Activated CD8-positive, alpha-beta memory T cell treated with anti-CD3 and anti-CD28 coated beads for 24 hours (primary cell): ENCODE measurements at places on chromosomes 11 and 22.
A peak's percentile ranks its signal among the peaks of the same experiment; 100 is the strongest.

- no peak for DNase-seq
Measured at GRCh38 chr11:125410091-125410490, 86.0 kb downstream of the FEZ1 start.

- no peak for DNase-seq
Measured at GRCh38 chr11:11229647-11230046, 123.4 kb downstream of the CSNK2A3 start.

GRCh38 chr11:95516786-95517185, 272.8 kb downstream of the FAM76B start:
- no peak for DNase-seq

- DNase-seq = peak; percentile 77
Measured at GRCh38 chr22:42169055-42169469, 38.5 kb upstream of the CYP2D6 start.

DNA sequence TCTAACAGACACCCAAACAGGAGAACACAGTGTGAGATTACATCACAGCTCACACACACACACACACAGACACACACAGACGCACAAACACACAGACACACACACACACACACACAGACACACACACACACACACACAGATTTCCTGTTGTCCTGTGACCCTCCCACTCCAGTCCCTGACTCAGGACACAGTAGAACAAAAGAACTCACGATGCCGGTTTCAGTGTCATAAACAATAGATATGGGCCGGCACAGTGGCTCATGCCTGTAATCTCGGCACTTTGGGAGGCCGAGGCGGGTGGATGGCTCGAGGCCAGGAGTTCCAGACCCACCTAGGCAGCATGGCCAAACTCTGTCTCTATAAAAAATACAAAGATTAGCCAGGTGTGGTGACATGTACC, 13.8 kb upstream of the KAT5 start:
- DNase-seq = no peak

GRCh38 chr11:86499723-86500129, 125.0 kb downstream of the CCDC81 start:
- no peak for DNase-seq

- DNase-seq = no peak
Measured at GRCh38 chr11:94673951-94674491, 94.1 kb upstream of the AMOTL1 start.

GRCh38 chr11:134558258-134558835, 146.3 kb upstream of the B3GAT1 start:
- peak; percentile 38 for DNase-seq

DNA sequence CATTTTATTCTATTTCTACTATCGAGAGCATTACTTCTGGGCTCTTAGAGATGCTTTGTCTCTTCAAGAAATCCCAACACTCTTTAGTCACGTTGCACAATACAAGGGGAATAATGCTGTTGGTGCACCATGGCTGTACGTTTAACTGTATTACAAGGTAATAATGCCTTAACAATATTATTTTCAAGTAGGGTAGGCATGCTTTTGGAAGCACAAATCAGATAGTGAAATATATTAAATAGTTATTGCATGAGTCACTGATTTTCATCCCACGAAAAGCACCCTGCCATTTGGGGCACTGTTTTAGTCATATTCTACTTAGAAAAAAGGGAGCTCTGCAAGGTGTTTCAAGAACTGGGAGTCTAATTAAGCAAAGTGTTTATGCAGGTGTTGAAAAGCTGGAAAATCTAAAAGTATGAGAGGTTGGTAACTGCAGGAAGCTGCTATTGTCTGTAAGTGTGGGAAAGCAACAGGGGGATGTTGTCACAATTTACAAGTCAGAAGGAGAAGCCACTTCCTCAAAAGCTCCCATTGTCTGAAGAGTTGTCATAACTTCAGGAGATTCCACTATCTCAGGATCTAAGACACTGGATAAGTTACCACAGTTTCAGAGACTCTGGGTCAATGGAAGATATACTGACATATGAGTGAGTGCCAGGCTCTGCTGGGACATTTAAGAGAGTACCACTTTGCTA, 218.2 kb downstream of the JRKL start:
- DNase-seq = no peak

DNA sequence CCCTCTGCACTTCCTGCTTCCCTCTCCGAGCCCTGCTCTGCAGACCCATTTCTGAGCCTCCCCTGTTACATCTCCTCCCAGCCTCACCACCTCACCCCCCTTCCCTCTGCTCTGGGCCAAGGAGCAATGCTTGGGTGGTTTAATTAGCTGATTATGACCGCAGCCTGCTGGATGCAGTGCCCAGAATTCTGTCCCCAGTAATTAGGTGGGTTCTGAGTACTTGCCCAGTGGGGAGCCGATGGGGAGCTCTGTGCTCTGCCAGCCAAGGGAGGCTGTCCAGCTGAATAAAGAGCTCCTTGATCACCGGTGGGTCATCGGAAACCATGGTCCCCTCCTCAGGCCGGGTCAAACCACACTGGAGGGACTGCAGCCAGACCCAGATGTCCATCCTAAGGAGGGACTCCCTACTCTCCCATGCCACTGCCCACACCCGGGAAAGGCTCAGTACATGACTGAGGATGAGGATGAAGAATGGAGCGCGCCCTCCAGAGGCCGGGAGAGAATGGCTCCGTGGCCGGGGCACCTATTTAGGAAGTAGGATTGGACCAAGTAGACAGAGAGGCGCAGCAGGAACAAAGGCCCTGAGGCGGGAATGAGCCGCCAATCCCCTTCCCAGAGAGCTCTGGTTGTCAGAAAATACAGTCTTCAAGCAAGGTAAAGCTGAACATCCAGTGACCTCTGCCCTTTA, 9.1 kb downstream of the ARRB1 start:
- DNase-seq = no peak

DNA sequence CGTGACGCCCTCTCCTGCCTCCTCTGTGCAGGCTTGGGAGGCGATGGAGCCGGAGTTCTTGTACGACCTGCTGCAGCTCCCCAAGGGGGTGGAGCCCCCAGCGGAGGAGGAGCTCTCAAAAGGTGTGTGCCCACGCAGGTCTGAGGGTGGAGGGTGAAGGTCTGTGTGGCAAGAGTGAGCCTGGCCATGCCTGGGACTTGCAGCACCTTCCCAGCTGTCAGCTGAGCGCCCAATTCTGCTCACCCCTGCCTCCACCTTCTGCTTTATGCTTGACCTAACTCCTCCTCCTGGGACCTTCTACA, 2.5 kb downstream of the PARVG start:
- DNase-seq = no peak

GRCh38 chr11:36314434-36314767, 18.3 kb downstream of the PRR5L start:
- no peak for DNase-seq

GRCh38 chr11:64206457-64207255, at the start of gene FERMT3:
Gene FERMT3, plus strand, starts transcription at chr11:64206721. Its CDS starts 644 bp downstream, at chr11:64207365.
- DNase-seq = peak; percentile 88

DNA sequence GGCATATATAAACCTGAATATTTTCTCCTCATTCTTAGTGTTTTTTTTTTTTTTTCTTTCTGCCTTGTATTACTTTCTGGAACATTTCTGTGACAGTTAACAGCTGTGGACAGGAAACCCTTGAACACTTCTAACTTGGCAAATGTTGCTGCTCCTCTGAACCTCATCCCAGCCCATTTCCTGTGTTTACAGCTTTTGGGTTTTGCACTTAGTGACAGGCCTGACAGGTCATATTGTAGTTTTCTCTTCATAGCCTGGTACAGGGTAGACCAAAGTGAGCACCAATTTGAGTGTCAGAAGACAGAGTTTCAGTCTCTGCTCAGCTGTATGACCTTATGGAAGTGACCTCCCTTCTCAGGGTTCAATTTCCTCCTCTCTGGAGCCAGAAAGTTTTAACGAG, 91.6 kb downstream of the STIM1 start:
- peak; percentile 64 for DNase-seq

DNA sequence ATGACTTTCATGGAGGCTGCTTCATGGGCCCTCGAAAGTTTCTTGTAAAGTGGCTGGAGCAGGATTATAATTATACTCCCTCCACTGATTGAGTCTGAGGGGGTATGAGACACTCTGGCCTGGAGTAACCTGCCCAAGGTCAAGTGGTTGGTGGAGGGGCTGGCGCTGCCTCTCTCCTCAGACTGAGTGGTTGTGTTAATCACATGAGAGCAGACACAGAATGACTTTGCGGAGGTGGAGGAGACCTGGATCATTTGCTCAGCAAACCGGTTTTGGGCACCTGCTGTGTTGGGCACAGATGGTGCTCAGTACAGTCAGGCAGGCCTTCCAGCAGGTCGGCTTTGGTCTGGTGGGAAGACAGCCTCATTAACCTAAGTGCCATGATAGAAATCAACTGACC, 11.8 kb downstream of the BCR start:
- no peak for DNase-seq

DNA sequence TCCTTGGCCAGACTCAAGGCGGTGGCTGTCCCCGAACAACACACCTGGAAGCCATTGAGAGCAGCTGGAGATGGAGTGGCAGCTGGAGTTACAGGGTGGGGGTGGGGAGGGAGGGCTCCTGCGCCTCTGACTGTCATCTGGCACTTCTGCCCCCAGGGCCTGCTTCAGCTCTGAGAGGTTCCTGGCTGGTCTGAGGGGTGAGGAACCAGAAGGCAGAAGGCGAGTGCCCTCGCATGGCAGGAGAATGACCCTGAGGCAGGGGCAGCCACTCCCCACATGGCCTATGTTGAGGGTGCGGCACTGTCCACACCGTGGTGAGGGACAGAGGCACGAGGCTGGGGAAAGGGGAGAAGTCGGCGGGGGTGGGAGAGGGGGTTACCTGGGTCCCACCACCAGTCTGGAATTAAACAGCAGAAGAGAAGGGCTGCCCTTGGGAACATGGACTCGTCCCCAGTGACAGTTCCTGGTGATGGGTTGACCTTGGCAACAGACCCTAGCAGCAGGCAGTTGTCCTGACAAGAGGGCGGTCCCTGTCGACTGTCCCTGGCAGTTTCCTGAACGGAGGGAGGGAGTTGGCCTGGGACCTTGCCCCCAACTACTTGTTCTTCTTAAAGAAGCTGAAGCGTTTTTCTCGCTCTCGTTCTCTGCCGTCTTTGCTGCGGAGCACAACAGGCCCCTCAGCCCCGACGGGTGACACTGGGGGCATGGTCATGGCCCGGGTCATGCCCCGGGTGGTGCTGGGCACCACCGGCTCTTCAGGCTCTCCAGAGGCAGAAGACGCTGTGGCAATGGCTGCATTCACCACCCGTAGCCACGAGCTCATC, 7.8 kb upstream of the RBM4B start:
- DNase-seq = no peak

GRCh38 chr11:105447936-105448702, 161.8 kb upstream of the GRIA4 start:
- no peak for DNase-seq

GRCh38 chr11:8221917-8222495, 41.7 kb downstream of the LMO1 start:
- DNase-seq = no peak

- no peak for DNase-seq
Measured at GRCh38 chr11:31926816-31927528, 115.8 kb upstream of the PAX6 start.

- no peak for DNase-seq
Measured at GRCh38 chr22:37610480-37611129, 2.0 kb downstream of the GGA1 start.

GRCh38 chr11:103807806-103808205, 228.6 kb upstream of the DDI1 start:
- DNase-seq = no peak

GRCh38 chr11:117819096-117820040, 5.2 kb downstream of the FXYD2 start:
- no peak for DNase-seq

GRCh38 chr11:61731952-61732675, 20.3 kb upstream of the MYRF start:
- no peak for DNase-seq

DNA sequence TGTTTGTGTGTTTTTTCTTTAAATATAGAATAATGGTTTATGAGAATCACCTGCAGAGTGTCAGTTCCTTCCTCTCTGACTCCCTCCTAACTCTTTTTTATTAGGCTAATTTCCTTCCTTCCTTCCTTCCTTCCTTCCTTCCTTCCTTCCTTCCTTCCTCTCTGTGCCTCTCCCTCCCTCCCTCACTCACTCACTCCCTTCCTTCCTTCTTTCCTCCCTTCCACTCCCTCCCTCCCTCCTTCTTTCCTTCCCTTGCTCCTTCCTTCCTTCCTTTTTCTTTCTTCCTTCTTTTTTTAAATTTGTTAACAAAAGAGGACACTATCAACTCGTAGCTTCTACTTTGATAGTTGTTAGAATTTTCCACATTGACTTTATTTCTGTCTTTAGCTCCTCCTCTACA, 152.3 kb upstream of the SEZ6L start:
- DNase-seq = no peak

DNA sequence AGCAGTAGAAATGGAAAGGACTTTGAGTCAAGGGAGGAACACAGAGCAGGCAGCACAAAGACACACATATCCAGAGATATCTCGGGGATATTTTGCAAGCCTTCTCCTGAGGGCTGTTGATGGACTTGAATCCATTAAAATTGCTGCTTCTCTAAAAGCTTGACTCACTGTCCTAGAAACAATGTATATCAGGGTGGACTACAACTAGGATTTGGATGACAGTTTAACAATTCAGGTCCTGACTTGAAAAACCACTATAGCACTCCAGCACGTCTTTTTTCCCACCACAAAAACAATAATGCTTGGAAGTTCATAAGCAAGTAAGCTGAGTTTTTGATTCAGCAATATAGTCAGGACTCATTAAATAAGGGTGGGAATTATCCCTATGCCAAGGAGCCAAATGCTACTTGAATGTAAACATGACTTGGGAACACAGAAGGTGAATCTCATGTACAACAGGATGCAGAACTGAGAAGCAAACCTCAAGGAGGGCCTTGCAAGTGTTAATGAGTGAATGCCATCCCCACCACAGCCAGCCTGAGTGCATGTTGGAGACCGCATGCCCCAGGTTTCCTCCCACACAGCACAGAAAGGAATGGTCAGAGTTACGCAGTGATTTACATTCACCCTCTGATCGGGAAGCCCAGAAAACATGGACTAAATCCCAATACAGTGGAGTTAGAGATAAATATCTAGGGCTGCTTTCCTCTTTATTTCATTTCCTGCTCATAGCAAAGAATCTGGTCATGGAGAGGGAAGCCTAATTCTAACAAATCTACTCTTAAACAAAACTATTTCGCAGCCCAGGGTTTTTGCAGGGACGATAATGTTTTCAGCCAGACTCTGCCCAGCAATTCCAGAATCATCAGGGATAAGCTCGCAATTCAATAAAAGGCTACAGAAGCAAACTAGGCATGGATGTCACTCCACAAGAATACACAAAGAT, 98.4 kb upstream of the OR9G4 start:
- DNase-seq = no peak

DNA sequence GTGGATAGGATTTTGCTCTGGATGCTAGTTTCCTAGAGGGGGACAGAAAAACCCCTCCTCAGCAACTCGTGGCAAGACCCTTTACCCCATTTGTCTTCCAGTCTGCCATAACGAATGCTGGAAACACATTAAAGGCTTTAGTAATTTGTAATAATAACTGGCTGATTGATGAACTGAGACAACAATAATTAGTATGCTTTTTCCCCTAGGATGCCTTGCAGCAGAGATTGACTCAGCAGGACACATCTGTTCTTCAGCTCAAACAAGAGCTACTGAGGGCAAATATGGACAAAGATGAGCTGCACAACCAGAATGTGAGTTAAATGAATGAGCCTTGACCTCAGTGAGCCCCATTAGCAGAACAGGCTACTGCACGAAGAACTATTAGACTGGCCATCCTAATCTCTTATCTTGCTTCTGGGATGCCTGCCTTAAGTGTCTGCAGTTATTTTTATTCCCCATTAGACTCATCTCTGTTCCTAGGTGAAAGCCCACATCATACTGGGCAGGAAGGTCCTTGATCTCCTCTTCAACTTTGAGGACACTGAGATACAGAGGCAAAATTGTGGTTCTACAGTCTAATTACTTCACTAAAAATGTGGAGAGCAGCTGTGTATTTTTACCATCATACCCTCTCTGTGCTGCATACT, 32.9 kb upstream of the DLAT start:
- no peak for DNase-seq

- DNase-seq = no peak
Measured at GRCh38 chr11:120109531-120109930, 28.4 kb downstream of the TRIM29 start.
